AG04450 (cell line): ENCODE measurements at places on chromosomes 3 and 15. TPM values are rescaled to one million over a fixed set of nuclear protein-coding genes. Genes with fewer than 3 reads are reported as not detected.

DNA sequence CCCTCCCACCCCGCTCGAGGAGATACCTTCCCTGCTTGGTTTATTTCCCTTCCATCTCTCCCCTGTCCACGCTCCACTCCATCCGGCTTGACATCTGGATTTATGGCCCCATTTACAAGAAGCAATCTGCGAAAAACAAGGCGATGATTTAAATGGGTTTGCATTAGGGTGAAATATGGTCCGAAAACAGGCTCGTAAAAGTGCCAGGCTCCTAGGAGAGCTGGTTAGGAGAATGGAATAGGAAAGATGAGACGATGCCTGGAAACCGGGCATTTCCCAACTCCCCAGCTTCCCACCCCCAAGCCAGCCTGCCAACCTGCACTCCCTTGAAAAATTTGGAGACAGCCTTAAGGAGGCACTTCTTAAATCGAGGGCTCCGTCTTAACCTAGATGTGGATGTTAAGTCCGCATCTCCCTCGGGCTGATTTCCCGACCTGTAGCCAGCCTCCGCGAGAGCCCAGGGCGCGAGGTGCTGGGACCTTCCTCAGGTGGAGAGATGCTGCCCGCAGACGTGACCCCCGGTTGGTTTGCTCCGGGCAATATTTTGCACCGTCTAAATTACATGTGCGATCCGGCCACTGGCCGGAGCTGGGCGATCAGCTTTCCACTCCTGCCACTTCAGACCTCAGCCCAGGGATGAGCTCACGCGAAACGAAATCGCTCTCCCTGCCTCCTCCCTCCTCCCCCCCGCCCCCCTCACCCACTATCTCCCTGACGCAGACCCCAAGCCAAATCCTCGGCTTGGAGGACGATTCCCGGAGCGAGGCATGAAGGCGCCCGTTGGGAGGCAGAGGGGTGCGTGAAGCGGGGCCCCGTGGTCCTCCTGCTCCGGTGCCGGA, 1.3 kb downstream of the GRM7 start:
- no peak for DNase-seq

GRCh38 chr3:183046883-183047282, 52.4 kb downstream of the MCCC1 start:
- DNase-seq = no peak

DNA sequence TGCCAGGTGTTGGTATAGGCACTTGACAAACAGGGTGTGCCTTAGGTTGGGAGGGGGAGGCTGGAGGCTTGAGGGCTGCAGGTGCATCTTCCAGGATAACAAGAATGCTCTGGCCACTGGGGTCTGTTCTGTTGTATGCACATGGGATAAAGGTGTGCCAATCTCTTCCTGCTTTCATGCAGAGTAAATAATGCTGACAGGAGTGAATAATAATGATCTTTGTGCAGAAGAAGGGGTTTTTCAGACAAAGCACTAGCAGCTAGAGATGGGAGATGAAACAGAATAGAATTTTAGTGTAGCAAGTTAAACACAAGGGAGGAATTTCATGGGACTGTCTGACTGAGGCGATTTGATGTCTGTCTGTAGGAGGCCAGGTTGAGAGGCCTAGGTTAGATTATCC, 1.9 kb upstream of the ROPN1 start:
- no peak for DNase-seq

DNA sequence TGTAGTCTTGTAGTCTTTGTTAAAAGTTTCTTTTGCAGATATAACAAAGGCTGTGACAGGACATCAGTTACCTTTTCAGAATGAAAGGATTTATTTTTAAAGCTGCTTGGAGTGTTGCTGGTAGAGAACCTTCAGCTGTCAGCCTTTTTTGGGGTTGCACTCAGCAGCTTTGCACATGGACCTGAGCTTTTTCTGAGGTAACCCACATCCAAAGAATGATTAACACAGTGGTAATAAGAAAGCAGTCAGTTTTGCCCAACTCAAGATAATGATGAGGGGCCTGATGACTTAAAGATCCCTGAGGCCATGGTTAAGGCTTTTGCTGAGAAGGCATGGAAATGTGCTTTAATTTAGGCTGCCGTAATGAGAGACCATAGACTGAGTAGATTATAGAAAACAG, 1042.7 kb downstream of the PLOD2 start:
- DNase-seq = no peak

DNA sequence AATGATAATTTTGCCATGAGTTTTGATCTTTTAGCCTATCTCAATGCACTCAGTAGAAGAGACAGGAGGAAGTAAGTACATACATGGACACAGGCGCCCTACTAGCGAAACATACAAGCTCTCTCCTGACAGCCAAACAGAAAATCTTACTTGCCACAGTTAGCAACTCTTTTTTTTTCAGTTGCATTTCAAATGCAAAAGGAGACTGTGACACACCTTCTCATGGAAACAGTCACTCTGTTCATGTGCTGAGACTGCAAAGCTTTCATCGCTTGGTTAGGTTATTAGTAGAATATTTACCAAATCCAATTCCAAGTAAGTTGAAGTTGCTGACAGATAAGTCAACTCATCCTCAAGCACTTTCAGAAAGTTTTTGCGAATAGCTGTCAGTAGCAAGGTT, 223.3 kb downstream of the FOXP1 start:
- DNase-seq = no peak

DNA sequence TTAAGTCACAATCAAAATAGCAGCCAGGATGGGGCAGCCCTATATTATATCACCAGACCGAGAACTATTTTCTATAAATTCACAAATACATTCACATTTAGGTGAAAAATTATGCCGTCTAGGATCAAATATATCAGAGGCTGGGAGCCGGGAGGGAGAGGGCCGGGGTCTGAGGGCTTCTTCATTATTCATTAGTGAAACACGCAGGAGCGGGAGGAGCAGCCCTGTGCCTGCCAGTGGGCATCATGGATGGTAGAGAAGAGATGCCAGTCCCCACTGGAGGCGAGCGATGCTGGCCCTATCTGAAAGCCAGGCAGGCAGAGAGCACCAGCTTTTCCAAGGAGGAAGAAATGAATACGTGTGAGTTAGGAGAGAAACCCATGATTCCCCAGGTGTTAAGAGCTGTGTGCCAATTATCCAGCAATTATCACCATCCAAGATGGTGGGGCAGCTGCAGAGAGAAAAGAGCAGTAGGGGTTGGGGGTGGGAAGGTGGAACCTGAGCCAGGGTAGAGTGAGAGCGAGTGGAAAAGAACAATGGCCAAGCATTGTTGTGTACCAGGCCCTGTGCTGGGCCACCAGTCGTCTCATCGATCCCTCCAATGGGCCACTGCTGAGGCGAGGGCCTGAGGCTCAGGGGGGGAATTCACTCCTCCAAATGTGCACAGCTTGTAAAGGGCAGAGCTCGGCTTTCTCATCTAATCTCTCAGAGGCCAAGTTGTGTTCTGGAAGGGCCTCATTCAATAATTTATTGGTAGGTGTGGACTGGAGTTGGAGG, 261.3 kb upstream of the TLE3 start:
- no peak for DNase-seq

The SAXO2 gene
- 3.5 and 3.6 TPM in 2 replicates for polyA plus RNA-seq

The TYRO3 gene
- polyA plus RNA-seq = 21.0 and 21.7 TPM in 2 replicates

The AP3B2 gene
- 0.22 and 0.43 TPM in 2 replicates for polyA plus RNA-seq

The RAB6B gene
- polyA plus RNA-seq = 2.2 and 2.3 TPM in 2 replicates

The LYSMD4 gene
- polyA plus RNA-seq = 3.2 and 3.3 TPM in 2 replicates
